ENCODE measurements at places on chromosomes 2 and 18. TPM values are rescaled to one million over a fixed set of nuclear protein-coding genes. Genes with fewer than 3 reads are reported as not detected.

DNA sequence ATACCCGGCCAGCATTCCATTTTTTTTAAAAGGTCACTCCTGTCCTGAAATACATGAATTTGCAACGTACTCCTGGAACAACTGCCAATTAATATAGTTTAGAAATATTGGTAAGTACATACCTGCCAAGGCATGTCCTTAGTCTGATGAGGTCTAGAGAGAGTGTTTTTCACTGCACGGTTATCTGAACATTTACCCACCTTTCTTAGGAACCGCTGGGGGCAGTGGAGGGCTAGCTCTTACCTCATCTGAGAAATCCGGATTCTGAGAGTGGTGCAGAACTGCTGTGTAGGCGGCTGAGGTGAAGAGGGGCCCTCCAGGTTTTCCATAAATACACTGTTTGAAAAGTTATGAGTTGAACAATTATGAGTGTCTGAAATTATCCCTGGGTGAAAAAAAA, 133.1 kb upstream of the CCDC195 start:
- H3K36me3 ChIP-seq, result peaks cover 12% of the 10 kb centered on the region
- H3K27ac ChIP-seq, result no peak overlapping the region
- no peak for DNase-seq

DNA sequence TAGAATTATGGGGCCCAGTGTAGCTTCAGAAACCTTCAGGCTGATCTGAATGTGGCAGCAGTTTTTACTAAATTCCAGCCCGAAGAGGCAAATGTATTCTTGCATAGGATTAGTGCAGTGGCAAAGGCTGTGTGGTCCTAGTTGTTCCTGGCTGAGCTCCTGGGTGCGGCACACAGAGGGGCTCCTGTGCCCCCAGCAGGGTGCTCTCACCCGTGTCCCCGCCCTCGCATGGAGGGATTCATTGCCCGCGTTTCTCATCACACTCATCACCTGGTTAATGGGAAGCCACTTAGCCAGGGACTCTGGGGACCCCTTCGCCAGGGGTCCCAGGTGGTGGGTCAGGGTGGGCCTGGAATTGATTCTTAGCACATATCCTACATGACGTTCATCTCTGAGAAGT, 3.9 kb downstream of the KCNG2 start:
- no peaks in the 10 kb centered on the region for H3K4me1 ChIP-seq
- H3K4me3 ChIP-seq, result no peak overlapping the region
- no peak for DNase-seq
- peaks cover 50% of the 10 kb centered on the region for H3K27me3 ChIP-seq
- H3K27ac ChIP-seq, result no peak overlapping the region
- H3K36me3 ChIP-seq, result no peaks in the 10 kb centered on the region

- no peaks in the 10 kb centered on the region for H3K36me3 ChIP-seq
- no peak overlapping the region for H3K27ac ChIP-seq
- no peak for DNase-seq
Observed at GRCh38 chr2:222577341-222577740, 78.6 kb downstream of the FARSB start.

The KATNAL2 gene
- total RNA-seq, result 9.6 TPM

The PDE1A gene
- 16.3 TPM for total RNA-seq

The MPP4 gene
- 3.8 TPM for total RNA-seq

- H3K36me3 ChIP-seq, result 0 out of 2 replicates have a peak, but pooled peaks cover 3% of the 10 kb centered on the region
- peaks cover 26% of the 10 kb centered on the region for H3K4me1 ChIP-seq
- H3K27me3 ChIP-seq, result no peaks in the 10 kb centered on the region
- no peak overlapping the region for H3K27ac ChIP-seq
- no peak for DNase-seq
Observed at GRCh38 chr2:45443012-45443411, 168.1 kb downstream of the SRBD1 start.

The RTP5 gene
- not detected for total RNA-seq

DNA sequence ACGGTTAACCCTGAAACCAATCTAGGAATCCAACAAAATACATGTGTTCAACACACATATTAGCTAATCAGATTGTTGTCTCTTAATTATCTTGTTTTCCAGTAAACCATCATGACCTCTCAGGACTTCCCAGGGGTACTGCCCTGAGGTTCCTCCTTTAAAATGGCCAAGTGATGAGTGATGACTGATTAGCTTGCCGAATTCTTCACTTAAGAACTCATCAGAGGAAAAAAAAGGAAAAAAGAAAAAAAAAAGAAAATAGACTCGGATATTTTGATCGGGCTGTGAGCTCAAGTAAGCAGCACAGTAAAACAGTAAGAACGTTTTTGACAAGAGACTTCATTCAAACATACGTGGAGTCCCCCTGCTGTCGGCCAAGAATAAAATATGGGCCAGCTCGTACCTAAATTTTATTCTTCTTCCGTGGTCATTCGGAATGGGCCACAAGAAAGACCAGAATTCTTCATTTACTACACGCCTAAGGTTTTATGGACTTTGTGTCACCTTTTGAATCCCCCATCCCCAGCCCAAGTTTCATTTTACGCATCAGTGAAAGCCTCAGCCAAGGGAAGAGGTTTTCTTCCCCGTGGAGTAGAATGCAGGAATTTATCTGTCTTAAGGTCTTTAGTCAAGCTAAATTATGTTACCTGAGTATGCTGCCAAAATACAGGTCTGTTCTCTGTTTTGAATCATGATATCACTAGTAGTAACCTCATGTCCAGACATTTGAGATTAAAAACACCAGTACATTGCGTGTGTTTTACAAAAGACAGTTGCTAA, 40.5 kb downstream of the COLEC12 start:
- no peaks in the 10 kb centered on the region for H3K36me3 ChIP-seq
- no peak overlapping the region for H3K4me3 ChIP-seq
- peaks cover 25% of the 10 kb centered on the region for H3K4me1 ChIP-seq
- H3K27ac ChIP-seq, result no peak overlapping the region
- no peaks in the 10 kb centered on the region for H3K27me3 ChIP-seq
- DNase-seq, result no peak

DNA sequence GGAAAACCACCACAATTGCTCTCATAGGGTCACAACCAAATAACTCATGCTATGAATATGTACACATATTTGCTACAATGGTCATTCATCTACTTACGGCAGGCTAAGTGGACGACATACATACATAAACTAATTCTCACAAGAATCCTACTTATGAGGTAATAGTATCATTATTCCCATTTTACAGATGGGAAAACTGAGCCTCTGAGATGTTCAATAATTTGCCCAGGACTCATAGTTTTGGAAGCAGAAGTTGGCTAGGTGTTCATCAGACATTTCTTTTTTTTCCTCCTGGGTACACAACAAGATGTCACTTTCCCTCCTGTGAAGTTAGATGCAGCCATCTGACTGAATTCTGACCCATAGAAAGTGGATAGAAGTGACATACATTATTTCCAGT, 89.0 kb upstream of the PKDCC start:
- H3K4me1 ChIP-seq, result peaks cover 7% of the 10 kb centered on the region
- H3K27ac ChIP-seq, result no peak overlapping the region
- H3K27me3 ChIP-seq, result peaks cover 13% of the 10 kb centered on the region
- DNase-seq, result no peak

DNA sequence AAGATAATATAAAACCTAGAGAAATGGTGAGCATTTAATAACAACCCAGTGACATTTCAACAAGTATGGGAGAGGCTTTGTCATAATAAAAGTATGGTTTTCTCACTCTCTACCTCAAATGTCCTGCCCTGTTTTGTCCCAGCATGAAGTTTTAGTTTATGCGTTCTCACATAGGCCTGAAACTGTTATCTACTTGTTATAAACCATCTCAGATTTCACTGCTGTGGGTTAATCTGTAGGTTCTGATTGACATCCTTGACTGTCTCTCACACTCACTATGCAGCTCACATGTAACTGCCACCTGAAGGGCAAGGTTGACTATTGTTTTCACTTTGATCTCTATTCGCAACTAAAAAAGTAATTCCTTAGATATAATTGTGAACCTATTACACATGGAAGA, 44.9 kb downstream of the ZEB2 start:
- H3K27ac ChIP-seq, result no peak overlapping the region
- H3K27me3 ChIP-seq, result no peaks in the 10 kb centered on the region
- no peak for DNase-seq
- H3K4me3 ChIP-seq, result no peak overlapping the region
- no peaks in the 10 kb centered on the region for H3K36me3 ChIP-seq
- peaks cover 58% of the 10 kb centered on the region for H3K4me1 ChIP-seq

- DNase-seq, result no peak
- H3K27me3 ChIP-seq, result no peaks in the 10 kb centered on the region
- no peak overlapping the region for H3K4me3 ChIP-seq
- H3K27ac ChIP-seq, result no peak overlapping the region
- H3K36me3 ChIP-seq, result no peaks in the 10 kb centered on the region
Observed at GRCh38 chr2:181140928-181141327, 160.5 kb downstream of the UBE2E3 start.

- peaks cover 24% of the 10 kb centered on the region for H3K4me1 ChIP-seq
- no peaks in the 10 kb centered on the region for H3K36me3 ChIP-seq
- H3K27ac ChIP-seq, result no peak overlapping the region
- H3K27me3 ChIP-seq, result no peaks in the 10 kb centered on the region
- no peak for DNase-seq
- H3K4me3 ChIP-seq, result no peak overlapping the region
Observed at GRCh38 chr2:174124181-174124580, 124.2 kb downstream of the OLA1 start.

DNA sequence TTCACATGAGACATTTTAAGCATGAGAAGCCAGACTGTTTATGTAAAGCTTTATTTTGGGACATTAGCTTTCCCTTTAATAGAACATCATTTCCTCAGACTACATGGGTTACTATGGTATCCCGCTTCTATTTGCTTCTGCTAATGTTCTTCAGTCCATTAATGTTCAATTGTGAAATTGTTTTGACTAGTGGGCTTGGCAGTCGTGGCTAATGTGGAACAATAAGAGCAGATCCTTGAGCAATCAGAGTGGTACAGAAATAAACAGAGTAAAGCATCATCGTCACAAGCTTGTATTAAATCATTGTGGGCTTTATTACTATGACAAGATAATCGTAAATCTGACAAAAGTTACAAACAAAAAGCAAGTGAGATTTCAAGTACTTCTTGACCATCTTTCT, 60.2 kb downstream of the PDE1A start:
- peak; percentile 88 for DNase-seq
- H3K4me1 ChIP-seq, result peaks cover 28% of the 10 kb centered on the region
- H3K27ac ChIP-seq, result peak overlapping the region; percentile 70
- H3K27me3 ChIP-seq, result no peaks in the 10 kb centered on the region
- H3K4me3 ChIP-seq, result no peak overlapping the region
- no peaks in the 10 kb centered on the region for H3K36me3 ChIP-seq

The LRP1B gene
- not detected for total RNA-seq

Data from GM23248 (cell line).